LHCN-M2 (cell line): ENCODE measurements at places on chromosomes 6 and 20.

DNA sequence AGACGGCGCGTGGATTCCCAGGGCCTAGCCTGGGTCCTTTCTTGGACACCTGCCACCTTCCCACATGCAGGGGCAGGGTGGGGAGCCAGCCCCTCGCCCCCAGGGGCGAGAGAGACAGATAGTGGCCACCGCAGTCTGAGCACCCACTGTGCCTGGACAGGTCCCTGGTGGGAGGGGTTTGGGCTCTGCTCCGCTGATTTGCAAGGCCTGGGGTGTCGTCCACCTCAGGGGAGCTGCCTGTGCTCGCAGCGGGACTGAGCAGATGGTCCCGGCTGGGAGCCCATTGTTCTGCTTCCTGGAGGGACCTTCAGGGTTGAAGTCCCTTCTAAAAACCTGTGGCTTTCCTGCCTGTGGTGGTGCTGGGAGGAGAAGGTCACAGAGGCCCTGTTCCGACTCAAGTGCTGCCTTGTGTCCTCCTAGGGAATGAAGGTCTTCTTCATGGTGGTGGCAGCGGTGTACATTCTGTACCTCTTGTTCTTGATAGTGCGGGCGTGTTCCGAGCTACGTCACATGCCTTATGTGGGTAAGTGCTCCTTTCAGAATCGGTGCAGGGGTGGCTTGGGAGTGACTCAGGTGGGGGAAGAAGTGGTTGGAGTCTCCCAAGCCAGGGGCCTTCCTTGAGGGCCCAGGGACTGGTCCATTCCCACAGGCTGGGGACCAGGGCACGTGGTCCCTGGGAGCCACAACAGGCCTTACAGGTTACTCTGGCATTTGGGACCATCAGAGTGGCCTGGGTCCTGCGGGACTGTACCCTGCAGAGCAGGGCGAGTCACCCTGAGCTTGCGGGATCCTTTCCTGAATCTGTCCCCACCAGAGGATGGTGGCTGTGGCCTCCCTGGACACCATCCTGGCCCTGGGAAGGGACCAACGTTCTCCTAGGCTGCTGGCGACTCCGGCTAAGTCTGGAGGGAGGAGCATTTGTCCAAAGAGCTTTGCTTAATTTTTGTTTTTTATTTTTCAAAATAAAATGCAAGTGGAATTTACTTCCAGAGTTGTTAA lies 19.6 kb downstream of the DYNLT1 start:
- no peak for DNase-seq

GRCh38 chr6:65191471-65191870 lies 515.6 kb downstream of the EYS start:
- no peak for DNase-seq

- DNase-seq: peak; percentile 24
Observed at GRCh38 chr6:138004430-138005287, 102.6 kb downstream of the PERP start.

DNA sequence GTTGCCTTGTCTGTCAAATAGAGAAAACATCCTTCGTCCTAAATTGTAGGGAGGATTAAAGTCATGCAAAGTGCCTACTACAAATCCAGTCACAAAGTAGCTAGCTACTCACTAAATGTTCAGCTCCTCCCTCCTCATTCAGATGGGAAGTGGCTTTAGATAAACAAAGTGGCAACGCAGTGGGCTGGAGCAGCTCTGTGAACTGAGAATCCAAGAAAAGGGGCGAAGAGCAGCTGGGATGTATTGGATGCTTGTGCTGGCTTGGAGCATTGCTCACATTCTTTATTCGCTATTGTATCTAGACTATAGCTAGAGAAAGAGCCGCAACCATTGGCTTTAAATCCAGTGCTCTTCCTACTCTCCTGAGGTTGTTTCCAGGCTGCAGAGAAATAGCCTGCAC lies 10.3 kb downstream of the MOG start:
- DNase-seq: no peak

GRCh38 chr6:91852252-91852651 lies 1265.4 kb upstream of the MAP3K7 start:
- no peak for DNase-seq

- DNase-seq: no peak
Observed at GRCh38 chr6:53399027-53399344, 50.2 kb upstream of the ELOVL5 start.

DNA sequence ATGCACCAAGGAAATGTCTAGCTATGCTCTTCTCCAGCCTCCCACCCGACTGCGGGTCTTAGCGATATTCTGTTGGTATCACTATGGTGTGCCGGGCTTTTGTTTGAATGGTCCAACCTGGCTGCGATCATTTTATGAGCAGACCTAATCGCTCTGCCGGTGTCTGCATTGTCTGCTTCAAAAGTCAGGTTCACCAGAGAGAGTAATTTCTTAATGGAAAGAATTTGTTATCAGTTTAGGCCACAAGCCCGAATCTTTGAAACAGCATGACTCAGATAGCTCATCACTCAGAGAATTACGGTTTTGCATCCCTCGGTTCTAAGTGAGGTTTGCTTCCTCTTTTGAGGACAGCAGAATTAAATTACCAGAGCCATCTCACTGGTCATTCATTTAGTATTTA lies 521.0 kb upstream of the ARID1B start:
- DNase-seq: no peak

DNA sequence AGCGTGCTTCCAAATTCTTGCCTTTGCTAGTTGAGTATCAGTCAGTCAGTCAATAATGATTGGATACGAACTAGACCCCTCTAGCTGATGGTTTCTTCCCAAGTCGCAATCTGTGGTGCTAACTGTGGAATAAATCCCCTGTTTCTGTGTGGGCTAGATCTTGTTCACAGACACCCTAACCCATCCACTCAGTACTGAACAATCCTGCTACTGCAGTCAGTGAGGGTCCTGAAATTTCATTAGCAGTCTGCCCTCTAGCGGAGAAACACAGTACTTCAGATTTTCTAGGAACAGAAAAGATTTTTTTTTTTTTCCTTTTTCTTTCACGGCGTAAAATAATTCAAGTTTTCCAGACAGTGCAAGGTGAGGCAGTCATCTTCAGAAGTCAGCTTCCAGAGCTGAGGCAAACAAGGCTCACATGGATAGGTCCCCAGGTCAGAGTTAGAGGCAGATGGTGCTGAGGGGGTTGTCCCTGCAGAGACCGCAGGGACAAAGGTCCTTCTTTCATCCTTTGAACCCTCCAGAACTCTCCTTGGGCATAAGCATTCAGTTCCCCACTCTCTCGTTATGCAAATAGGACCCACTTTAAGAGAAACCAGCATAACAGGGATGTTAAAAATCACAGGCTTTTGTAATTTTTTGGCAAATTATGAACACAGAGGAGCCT lies 119.6 kb downstream of the SCML4 start:
- peak; percentile 57 for DNase-seq

GRCh38 chr6:15268137-15268908 lies 22.5 kb downstream of the JARID2 start:
- DNase-seq: no peak

DNA sequence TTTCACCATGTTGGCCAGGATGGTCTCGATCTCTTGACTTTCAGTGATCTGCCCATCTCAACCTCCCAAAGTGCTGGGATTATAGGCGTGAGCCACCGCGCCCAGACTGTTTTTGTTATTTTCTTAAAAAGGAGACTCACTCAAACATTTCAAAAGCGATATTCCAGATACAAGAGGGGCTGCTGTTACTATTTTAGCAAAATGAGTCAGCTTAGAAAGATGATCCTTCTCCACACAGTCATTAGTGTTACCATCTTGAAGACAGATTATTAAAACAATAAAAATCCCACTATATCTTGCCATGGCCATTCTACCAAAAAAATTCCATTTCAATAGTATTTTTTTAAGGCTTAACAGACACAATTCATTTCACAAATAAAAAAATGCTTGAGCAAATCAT lies 102.8 kb downstream of the PREP start:
- DNase-seq: peak; percentile 68

DNA sequence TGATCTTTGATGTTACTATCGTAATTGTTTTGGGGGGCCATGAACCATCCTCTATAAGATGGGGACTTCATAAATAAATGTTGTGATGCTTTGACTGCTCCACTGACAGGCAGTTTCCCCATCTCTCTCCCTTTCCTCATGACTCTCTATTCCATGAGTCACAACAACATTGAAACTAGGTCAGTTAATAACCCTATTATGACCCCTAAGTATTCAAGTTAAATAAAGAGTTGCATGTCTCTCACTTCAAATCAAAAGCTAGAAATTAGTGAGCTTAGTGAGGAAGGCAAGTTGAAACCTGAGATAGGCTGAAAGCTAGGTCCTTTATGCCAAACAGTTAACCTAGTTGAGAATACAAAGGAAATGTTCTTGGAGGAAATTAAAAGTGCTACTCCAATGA lies 491.0 kb downstream of the HAO1 start:
- peak; percentile 15 for DNase-seq

- DNase-seq: no peak
Observed at GRCh38 chr20:20411402-20411801, 43.5 kb downstream of the INSM1 start.

GRCh38 chr6:113112086-113112485 lies 745.1 kb upstream of the MARCKS start:
- DNase-seq: no peak

- DNase-seq: peak; percentile 95
Observed at GRCh38 chr6:164322533-164322932, 908.0 kb downstream of the QKI start.

- DNase-seq: no peak
Observed at GRCh38 chr6:25277386-25277785, 1.8 kb upstream of the CARMIL1 start.

- DNase-seq: peak; percentile 48
Observed at GRCh38 chr6:108497883-108498282, 62.8 kb upstream of the FOXO3 start.

DNA sequence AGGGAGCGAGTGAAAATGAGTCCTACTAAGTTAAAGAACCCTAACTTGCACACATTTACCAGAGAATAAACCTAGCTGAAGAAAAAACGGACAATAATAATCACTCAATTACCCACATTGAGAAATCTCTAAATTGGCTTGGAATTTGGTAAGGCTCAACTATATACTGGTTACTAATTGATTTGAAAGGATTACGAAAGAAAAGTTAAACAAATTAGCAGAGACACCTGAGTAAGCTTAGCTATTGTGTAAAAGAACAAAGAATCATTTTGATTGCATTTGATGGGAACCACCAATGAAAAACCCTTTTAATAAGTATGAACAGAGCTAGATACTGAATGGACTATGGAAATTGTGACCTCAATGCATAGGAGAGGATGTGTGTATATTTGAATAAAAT lies 118.6 kb upstream of the ADGRF1 start:
- DNase-seq: no peak

- DNase-seq: peak; percentile 70
Observed at GRCh38 chr6:74578339-74578738, 627.5 kb downstream of the COL12A1 start.

DNA sequence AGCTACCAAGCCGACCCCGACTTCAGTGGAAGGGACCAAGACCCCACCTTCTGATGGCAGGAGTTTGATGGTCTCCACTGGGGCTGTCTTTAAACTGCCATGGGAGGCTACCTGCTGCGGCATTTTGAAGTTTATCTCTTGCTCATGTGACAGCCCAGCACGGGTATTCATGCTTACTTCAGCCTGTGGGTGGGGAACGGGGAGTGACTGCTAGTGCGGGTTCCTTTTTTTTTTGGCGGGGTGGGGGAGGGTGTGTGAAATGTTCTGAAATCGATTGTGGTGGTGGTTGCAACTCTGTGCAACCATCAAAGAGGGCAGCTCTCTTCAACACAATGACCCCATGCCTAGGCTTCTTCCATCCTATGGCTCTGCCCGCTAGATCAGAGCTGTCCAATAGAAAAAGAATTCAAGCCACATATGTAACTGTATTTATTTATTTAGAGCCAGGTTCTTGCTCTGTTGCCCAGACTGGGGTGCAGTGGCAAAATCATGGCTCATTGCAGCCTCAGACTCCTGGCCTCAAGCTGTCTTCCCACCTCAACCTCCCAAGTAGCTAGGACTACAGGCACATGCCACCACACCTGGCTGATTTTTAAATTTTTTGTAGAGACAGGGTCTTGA lies 53.7 kb downstream of the PPP1R16B start:
- DNase-seq: no peak

DNA sequence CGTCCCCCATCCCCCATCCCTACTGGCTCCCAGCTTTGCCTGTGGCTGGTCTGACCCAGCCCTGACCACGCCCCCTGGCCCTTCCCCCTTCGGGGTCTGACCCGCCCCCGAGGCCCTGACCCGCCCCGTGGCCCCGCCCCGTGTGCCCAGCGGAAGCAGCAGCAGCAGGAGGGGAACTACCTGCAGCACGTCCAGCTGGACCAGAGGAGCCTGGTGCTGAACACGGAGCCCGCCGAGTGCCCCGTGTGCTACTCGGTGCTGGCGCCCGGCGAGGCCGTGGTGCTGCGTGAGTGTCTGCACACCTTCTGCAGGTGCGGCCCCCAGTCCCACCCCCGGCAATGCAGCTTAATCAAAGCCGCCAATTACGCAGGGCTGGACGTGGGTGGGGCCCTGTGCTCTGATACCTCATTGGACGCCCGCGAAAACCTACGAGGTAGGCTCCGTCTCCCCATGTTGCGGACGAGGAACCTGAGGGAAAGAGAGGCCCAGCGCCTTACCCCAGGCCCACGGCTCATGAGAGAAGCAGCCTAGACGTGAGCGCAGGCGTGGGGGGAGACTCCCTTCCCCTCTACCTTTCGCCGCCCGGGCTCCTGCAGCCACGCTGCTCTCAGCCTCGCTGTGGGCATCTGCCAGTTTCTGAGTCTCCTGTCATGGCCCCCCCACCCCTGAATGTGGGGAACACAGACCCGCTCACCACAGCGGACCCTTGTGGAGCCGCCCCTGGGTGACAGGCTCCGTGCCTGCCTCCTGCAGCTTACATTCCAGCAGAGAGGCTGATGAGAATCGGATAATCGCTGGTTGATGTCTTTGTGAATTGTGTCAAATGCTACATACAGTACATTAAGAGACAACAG lies 12.8 kb downstream of the RBCK1 start:
- no peak for DNase-seq

GRCh38 chr6:56714273-56714672 lies 71.6 kb upstream of the DST start:
- DNase-seq: peak; percentile 63

- no peak for DNase-seq
Observed at GRCh38 chr6:156167016-156167624, 610.1 kb upstream of the ARID1B start.

DNA sequence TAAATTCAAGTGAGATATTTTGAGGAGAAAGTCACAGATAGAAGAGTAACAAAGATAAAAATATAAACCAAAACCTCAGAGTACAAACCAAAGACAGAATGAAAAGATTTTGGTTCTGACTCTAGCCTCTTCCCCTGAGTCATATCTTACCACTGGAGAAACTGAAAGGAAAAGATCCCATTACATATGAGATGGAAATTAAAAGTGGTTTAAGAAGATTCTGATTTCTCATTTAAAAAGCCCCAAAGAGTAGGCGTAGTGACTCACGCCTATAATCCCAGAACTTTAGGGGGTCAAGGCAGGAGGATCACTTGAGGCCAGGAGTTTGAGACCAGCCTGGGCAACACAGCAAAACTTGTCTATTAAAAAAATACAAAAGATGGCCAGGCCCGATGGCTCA lies 30.6 kb downstream of the SPINT4 start:
- peak; percentile 82 for DNase-seq
